ENCODE measurements at places on chromosomes 7 and 10. TPM values are rescaled to one million over a fixed set of nuclear protein-coding genes. Genes with fewer than 3 reads are reported as not detected.

The ADCY1 gene
- total RNA-seq = not detected

The PON3 gene
- not detected for total RNA-seq

The LRRTM3 gene
- not detected for total RNA-seq

The CNPY1 gene
- not detected for total RNA-seq

DNA sequence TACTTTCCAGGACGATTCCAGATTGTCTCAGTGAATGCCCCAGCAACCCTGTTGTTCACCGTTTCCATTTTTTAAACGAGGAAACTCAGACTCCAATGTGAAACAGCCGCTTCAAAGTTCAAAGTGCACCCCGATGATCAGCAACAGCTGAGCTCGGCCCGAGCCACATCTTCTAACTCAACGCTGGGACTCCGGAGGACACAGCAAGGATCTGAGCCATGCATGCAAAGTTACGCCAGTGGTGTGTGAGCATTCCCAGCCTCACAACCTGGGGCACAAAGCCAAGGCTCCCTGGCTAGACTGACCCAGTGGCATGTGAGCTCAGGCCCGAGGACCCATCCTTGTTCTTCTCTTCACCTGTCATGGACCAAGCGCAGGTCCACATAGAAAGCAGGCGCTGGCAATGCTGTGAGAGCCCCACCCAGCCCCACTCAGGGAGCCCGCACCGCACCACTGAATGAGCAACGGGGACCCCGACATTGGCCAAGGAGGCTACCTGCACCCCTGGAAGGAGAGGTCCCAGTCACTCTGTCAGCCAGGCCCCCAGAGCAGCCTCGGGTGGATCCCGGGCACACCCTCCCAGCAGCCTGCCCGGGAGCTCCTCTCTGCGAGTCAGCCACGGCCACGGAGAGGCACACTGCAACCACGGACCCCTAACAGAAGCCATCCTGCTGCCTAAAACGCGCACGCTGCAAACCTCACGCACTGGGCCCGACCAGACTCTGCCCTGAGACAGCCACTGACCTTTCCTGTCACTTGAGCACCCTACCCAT lies 82.9 kb downstream of the MAD1L1 start:
- no peak overlapping the region for H3K4me3 ChIP-seq
- DNase-seq = no peak
- H3K27ac ChIP-seq = no peak overlapping the region

- H3K4me1 ChIP-seq = peaks cover 40% of the 10 kb centered on the region
- no peaks in the 10 kb centered on the region for H3K36me3 ChIP-seq
- H3K27ac ChIP-seq = no peak overlapping the region
- DNase-seq = peak; percentile 15
Measured at GRCh38 chr10:69056129-69056528, 31.8 kb upstream of the SRGN start.

DNA sequence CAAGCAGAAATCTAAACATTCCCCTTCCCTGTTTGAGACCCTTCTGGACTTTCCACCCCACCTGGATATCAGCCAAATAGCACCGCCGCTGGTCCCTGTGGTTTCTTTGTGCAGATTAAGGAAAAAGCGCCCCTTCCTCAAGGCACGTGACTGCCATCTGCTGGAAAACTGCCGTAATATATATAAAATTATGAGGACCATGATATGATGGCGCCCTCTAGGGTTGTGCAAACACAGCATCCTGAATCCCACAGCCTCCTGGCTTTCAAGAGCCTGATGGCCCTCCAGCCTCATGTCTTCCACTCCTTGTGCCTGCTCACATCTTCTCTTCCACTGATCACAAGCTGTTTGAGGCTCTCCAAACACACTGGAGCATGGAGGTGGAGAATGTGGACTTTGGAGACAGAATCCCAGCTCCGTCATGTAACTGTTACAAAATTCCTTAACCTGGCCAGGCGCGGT lies 121.3 kb downstream of the MYL10 start:
- no peaks in the 10 kb centered on the region for H3K4me1 ChIP-seq
- H3K27me3 ChIP-seq = peaks cover 50% of the 10 kb centered on the region
- no peaks in the 10 kb centered on the region for H3K36me3 ChIP-seq

Measured in GM23248 (cell line).